Stimulated activated CD8-positive, alpha-beta memory T cell treated with anti-CD3 and anti-CD28 coated beads, Interleukin-4, amount 100 ng/mL, for 24 hours (primary cell): ENCODE measurements at places on chromosomes 6 and 20.

DNA sequence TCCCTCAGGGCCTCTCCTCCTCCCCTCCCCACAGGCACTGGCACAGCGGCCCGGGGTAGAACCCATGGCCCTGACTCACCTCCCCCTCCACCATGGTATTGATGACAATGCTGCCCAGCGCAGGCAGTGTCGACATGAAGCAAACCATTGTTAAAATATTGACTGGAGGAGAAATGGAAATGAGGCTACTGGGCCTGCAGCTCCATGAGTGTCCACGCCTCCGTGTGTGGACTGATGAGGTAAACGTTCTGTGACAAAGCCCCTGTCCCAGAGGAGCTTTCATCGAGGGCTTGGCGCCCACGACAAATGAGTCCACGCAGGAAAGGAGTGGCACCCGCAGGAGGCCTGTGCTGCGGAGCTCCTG is 402.7 kb downstream of the TAF4 start:
- DNase-seq = no peak

DNA sequence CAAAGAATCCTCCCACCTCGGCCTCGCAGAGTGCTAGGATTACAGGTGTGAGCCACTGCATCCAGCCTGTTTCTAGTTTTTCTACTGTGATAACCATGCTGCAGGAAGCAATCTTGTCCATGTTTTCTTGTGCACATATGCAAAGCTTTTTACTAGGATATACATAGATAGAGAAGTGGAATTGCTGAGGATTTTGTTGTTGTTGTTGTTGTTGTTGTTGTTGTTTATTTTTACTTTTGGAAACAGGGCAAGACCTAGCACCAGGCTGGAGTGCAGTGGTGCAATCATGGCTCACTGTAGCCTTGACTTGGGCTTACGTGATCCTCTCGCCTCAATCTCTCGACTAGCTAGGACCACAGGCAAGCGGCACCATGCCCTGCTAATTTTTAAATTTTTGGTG is 23.2 kb downstream of the KIF3B start:
- no peak for DNase-seq

GRCh38 chr6:111793711-111794111 is 79.5 kb downstream of the FYN start:
- peak; percentile 41 for DNase-seq

GRCh38 chr20:40875116-40876085 is 153.2 kb upstream of the TOP1 start:
- DNase-seq = no peak

- no peak for DNase-seq
Measured at GRCh38 chr20:63740627-63741353, 1.2 kb downstream of the SLC2A4RG start.
